ENCODE measurements at places on chromosomes 6 and 20.

DNA sequence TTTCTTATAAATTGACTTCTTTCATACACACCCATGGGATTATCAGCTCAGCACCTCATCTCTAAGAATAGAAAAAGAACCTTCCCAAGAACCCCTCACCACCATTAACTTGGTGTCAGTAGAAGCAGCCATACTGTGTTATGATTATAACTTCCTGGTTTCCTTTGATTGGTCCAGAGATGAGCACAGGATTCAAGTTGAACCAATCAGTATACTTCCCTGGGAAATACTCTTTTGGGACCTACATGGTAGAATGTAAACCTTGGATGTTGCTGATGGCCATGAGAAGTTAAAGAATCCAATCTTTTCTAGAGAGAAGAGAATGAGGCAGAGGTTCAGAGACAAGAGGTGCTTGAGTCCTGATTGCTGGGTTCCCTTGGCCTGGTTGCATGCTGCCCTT lies 190.8 kb downstream of the BMP7 start:
- no peak for DNase-seq

- no peak for DNase-seq
Observed at GRCh38 chr6:135062735-135063134, 8.1 kb upstream of the HBS1L start.

DNA sequence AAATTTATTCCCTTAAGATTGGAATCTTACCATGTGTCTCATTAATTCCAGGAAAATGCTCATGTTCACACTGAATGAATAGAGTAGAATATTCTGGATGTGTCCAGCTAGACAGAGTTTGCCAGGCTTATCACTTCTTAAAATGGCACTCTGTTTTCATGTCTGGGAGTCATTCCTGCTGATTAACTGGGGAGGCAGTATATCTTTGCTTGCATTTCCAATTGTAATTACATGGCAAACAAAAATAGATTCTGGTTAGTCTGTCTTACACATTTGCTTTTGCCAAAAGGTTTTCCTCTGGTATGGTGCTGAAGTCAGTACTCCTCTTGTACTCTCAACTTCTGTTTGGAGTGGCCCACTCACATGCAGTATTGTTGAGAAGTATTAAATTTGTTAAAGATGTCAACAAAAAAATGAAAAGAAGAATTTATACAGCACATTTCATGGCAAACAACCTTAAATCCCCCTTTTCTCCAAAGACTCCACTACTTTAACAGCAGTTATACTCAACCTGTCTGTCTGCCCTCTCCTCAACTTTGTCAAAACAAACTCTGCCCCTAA lies 70.2 kb downstream of the TENT5A start:
- DNase-seq = no peak

DNA sequence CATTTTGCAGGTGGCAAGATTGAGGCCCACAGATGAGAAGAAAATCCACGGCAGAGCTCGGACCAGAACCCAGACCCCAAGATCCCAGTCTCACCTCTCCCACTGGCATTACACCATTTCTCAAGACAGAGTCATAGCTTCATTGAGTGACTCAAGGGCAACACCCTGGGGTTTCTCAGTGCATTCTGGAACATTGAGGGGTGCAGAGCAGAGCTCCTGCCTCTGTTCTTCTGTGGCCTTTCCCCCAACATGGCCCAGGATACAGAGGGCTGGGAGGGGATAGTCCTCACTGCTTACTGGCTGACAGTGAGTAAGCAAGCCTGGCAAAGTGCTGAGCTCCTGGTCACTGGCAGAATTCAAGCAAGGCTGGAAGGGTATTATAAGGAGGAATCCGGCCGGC lies 74.0 kb downstream of the MDGA1 start:
- DNase-seq = no peak

GRCh38 chr6:125948455-125948854 lies 8.1 kb upstream of the HINT3 start:
- DNase-seq = no peak

DNA sequence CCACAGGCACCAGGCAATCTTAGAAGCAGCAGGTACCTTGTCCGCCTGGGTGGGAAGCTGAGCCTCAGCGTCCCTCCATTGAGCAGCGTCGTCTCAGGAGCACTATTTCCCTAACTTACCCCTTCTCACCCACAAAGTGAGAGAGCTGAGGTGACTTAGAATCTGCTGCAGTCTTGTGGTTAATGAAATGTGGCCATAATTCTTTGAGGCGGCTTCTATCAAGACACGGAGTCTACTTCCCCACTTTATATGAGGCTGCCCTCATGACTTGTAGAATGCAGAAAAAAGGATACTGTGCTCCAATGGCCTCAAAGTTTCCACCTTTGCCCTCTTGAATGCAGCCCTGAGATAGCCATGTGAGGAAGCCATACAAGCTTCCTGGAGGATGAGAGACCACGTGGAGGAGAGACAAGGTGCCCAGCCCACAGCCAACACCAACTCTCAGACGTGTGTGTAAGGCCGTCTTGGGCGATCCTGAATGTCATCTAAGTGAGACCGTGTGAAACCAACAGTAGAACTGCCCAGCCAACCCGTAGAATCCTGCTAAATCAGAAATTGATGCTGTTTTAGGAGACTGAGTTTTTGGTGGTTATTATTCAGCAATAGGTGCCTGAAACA lies 9.1 kb upstream of the TAGAP start:
- DNase-seq = no peak

DNA sequence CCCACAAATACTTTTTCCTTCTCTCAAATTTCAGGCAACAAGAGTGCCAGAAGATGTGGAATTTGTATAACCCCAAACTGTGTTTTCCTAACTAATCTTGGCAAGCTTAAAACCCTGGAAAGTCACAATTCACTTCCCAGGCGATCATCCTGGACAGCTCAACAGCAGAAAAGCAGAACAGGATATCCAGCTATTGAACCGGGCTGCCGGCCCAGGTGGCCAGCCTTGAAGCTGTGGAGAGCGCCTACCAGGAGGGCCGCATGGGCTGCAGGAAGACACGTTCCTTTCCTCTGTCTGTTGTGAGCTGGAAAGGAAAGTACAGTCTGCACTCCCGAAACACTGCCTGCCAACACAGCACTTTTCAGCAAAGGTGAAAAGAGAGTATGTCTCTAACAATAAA lies 719.7 kb upstream of the MARCKS start:
- no peak for DNase-seq

Measured in GM13976 (cell line).